ENCODE measurements at places on chromosomes 6 and 20.
A peak's percentile ranks its signal among the peaks of the same experiment; 100 is the strongest.

DNA sequence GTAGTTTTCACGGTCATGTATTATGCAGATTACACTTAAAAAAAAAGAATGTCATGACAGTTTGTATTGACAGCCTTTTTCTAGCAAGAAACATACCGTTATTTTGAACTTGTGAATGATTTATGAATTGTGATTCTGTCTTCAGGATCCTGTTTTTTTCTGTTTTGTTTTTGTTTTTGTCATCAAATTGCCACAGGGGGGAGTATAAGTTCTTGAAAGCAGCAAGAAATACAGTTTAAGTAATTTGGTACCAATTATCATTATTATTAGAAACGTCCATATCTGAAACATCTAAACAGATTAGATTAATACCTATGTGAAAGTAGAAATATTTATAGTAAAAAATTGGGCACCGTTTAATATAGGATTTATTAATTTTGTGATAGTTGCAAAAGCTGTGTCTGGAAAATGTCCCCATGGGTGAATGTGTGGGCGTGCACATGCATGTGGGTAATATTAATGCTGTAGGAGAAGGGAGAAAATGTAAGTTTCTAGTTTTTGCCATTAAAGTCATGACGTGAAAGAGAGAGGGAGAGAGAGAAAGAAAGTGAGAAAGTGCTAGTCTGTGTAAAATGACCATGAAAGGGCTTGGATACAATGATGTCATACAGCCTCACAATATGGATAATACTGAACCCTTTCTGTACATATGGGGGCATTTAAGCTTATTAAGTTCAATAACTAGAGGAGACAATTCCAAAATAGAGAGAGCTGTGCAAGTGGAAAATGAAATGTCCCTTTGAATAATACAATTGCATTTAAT is 9.4 kb upstream of the CCN2 start:
- DNase-seq = no peak

- DNase-seq = no peak
These were observed 177.6 kb downstream of the PLCB1 start for GRCh38 chr20:8309634-8310033.

DNA sequence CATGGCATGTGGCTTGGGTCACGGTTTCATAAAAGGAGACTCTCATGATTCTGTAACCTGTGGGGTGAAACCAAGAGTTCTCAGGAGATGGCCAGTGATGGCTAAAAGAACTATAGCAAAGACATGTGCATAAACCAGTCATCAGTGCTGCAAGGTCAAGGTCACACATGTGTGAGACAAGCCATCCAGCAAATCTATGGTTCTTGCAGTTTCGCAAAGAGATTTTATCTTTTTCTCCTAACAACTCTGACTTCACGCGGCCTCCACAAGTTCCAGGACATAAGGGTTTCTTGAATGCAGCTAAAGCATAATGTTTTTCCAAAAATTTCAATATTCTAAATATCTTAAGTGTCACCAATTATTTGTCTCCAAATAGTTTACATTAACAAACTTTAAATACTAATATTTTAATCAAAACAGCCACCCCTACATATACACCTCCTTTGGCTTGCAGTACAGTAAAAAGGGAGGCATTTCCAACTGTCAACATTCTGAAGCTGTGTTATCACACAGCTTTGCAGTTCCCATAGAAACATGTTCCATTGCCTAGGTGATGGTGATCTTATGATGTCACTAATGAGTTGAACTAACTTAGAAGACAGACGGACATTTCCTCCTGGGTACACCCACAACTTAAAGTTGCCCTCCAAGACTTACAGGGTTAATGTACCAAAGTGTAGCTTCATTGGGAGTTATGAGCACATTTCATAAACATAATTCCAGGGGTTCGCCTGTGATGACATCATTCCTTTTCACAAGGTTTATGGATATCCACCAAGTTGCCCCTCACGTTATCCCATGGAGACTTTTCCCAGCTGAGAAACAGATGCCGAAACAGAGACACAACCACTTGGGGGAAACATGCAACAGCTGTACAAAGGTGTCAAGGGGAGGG is 250.9 kb upstream of the PDE10A start:
- DNase-seq = no peak

- no peak for DNase-seq
These were observed 115.6 kb downstream of the MTHFD1L start for GRCh38 chr6:150981095-150981494.

GRCh38 chr20:52595518-52595917 is 376.6 kb upstream of the TSHZ2 start:
- no peak for DNase-seq

DNA sequence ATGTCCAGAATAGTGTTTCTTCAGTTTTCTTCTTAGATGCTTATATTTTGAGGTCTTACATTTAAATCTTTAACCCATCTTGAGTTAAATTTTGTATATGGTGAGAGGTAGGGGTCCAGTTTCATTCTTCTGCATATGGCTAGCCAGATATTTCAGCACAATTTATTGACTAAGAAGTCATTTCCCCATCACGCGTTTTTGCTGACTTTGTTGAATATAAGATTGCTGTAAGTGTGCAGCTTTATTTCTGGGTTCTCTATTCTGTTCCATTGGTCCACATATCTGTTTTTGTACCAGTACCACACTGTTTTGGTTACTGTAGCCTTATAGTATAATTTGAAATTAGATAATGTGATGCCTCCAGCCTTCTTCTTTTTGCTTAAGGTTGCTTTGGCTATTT is 179.6 kb downstream of the AKAP7 start:
- no peak for DNase-seq

DNA sequence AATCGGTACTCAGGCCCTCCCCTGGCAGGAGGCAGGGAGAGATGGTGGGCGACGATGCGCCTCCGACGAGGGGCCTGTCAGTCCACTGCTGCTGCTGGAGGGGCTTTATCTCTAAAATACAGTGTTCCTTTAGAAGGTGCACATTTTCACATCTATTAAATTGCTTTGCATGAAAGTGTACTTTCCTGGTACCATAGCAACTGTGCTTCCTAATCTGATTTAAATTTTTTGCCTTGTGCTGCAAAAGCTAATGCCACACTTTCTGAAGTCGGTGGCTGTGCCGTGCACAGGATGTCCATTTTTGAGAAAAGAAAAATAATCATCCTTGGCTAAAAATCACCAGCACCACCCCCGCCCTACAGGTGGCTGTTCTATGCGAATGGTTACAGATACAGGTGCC is 262.0 kb upstream of the CDH4 start:
- no peak for DNase-seq

DNA sequence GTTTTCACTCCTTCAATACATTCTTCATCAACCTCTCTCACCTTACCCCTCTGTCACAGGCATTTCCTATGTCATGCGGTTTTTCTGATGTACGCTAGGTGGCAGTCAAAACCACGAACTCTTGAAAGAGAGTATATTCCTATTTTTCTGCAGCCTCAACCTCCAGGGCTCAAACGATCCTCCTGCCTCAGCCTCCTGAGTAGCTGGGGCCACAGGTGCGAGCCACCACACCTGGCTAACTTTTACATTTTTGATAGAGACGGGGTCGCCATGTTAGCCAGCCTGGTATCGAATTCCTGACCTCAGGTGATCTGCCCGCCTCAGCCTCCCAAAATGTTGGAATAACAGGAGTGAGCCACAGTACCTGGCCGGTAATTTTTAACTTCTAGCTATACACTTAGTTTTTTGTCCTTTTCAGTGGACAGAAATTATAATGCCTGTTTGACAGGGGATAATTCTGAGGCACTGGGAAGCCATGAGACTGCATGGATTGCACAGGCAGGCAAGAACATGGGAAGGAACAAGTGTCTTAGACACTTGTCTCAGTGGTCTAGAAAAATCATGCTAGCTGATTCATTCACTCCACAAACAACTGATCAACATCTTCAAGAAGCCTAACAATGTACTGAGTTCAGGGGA is 22.5 kb upstream of the HFE start:
- DNase-seq = peak; percentile 69

DNA sequence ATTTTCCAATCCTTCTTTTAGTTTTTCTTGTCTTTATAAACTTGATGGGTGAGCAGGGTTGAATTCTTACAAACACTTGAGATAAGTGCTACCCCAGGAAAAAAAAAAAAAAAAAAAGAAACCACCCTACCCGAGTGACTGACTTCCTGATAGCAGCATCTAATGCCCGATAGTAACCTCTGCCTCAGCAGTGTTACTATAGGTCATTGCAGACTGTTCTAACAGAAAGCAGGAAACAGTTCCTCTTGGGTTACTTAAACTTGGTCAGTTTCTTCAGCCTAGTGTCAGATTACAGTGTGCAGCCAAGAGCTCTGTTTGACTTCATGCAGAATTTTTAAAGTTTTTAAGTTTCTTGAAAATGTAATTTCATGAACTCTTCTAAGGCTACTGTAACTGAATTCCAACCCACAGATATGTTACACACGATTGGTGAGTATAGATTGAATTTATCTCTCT is 2.1 kb downstream of the MYLIP start:
- peak; percentile 38 for DNase-seq

- no peak for DNase-seq
These were observed 26.8 kb upstream of the PREP start for GRCh38 chr6:105429676-105430075.

- no peak for DNase-seq
These were observed 338.0 kb downstream of the ADGRB3 start for GRCh38 chr6:68973066-68973465.

- DNase-seq = peak; percentile 78
These were observed 31.0 kb upstream of the EZR start for GRCh38 chr6:158849899-158850806.

GRCh38 chr20:19308146-19308545 is 95.7 kb downstream of the SLC24A3 start:
- no peak for DNase-seq

DNA sequence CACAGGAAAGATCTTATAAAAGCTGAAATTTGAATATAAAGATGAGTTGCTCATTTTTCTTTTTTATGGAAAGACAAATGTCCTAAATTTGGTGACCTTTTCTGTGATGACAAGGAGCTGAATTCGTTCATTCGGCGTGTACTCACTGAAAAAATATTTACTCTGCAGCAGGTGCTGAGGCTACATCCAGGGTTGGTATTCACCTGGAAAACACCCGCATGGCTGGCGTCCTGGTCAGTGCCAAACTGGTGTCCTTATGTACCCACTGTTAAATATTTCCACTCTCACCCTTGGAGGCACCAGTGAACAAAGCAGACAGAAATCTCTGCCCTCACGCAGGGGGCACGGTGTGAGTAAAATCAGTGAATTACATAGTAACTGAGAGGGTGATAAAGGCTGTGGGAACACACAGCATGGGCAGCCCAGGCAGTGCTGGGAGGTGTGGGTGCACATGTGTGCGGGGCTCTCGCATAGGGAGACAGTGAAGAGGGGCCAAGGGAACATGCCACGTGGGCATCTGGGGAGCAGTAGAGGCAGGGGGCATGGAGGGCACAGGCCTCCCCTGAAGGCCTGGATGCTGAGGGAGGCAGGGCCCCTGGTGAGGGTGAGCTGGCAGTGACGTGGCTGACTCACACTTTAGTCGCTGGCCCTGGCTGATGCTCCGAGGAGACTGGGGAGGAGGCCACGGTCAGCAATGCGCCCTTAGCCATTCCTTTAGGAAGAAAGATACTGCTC is 89.7 kb downstream of the INSM1 start:
- no peak for DNase-seq

DNA sequence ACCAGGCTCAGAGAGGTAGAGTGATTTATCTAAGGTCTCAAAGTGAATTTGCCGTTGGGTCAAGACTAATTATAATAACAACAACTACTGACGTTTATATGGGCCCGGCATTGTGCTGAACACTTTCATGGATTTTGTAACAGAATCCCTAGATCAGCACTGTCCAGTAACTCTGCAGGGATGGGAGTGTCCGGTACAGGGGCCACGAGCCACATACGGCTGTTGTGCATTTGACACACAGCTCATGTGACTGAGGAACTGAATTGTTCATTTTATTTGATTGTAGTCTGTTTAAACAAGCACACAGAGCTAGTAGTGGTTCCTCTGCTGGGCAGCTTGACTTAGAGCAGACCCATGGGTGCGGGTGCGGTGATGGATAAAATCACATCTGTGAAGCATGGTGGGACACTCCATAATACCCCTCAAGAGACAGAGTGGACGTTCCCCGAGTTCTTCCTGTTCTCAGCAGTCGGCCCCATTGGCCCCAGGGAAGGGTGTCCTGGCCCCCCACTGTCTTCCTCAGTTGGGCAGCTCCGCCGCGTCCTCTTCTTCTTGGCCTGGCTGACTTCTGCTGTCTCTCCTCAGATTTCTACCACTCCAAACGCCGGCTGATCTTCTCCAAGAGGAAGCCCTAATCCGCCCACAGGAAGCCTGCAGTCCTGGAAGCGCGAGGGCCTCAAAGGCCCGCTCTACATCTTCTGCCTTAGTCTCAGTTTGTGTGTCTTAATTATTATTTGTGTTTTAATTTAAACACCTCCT is 6.8 kb downstream of the CDKN1A start:
- no peak for DNase-seq

DNA sequence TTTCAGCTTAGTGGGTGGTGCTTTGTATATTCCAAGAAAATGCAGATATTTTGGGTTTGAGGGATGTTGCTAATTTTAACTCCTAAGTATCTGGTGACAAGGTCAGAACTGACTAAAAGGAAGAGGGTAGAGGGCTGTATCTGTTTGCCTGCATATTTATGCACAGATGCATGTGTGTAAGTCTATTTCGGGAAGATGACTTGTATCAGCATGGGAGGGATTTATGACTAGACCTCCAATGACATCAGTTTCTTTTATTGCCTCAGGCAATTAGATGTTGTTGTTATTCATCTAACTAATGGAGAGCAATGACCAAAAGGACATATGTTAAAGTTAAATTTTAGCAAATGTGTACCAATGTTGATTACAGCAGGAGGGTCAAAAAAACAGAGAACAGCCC is 734.3 kb downstream of the QKI start:
- DNase-seq = no peak

DNA sequence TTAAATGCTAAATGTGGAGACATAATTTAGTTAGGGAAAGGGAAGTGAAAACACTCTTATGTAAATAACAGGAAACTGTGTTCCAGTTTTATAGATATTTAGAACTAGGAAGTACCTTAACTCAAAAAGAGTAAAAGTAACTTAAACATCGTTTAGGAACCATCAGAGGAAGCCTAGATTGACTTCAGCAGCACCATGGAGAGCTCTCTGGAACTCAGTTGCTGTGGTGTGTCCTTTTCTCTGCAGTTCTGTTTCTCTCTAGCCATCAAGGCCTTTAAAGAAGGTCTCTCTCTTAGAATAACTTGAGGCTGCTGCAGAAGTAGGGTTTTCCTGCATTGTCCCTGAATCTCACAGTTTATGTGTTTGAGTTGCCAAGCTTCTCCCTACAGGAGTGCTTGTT is 26.9 kb downstream of the CLVS2 start:
- DNase-seq = no peak

- DNase-seq = no peak
These were observed 695.2 kb downstream of the QKI start for GRCh38 chr6:164109770-164110140.

GRCh38 chr6:128000363-128000762 is 99.5 kb upstream of the THEMIS start:
- no peak for DNase-seq

GRCh38 chr6:14547284-14547998 is 429.9 kb downstream of the CD83 start:
- no peak for DNase-seq

DNA sequence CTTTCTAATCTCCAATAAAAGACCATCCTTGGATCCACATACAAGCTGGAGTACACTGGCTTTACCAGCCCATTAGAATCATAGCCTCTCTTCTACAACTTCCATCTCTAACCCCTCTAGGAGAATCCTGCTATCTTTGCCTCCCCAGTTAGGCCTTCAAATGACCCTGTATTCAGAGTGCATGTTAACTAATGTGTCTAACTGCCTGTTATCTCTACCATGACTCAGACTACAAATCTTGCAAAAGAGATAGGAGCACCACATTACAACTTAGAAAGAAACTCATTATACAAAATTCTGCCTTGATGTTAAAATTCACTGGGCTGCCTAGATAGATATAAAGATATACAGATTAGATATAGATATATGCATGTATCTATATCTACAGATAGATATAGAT is 28.2 kb downstream of the GPR63 start:
- DNase-seq = no peak

Data from naive thymus-derived CD8-positive, alpha-beta T cell (primary cell).